Prostate gland (tissue), 2 donors: ENCODE measurements at places on chromosomes 5 and 9. TPM values are rescaled to one million over a fixed set of nuclear protein-coding genes. Genes with fewer than 3 reads are reported as not detected.

Gene SPINK6
- total RNA-seq = not detected

Gene FABP6
- total RNA-seq = not detected

Gene PHF24
- 111 TPM for total RNA-seq

Gene CDC20B
- total RNA-seq = not detected

DNA sequence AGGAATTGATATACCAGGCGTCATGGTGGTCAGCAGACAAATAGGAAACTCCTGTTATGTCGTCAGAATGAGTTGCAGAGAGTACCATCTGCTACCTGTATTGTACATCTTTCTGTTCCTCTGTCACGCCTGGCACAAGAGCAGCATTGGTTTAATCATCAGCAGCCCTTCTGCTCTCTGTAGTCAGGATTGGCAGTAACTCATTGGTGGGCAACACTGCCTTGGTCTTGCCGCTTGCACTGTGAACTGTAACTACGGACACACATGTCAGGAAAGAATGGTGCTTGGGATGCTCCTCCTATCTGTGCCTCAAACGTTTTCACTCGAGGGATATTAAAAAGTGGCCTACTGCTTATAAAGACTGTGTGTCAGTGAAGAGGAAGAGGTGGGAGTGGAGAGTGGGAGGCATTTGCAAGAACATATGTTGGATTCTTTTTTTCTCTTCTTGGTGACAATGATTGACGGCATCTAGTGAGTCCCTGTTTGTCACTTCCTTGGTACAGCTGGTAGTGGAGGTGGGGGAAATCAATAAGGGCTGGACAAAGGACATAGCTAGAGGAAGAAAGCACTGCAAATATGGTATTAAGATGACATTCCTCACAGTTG lies 76.6 kb downstream of the F2RL2 start:
- no peak for DNase-seq

GRCh38 chr9:110777876-110778215 lies 109.3 kb downstream of the MUSK start:
- no peak for DNase-seq

DNA sequence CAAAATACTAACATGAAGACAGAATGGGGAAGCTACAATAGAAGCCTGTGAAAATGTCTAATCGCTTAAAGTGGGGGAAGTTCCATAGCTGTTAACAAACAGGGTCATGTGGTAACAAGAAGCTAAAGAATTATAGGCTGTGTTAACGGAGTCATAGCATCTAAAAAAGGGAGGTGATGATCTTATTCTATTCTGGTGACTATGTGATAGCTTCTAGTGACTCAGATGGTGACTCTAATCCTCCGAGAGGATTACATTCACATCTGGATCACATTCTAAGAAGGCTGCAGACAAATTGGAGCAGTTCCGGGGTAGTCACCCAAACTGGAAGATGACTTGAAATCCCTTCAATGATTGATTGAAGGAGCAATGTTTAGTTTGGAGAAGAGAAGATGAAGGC lies 142.1 kb downstream of the LIFR start:
- DNase-seq = no peak

GRCh38 chr9:87996234-87996860 lies 22.0 kb upstream of the CDK20 start:
- no peak for DNase-seq

- no peak for DNase-seq
Measured at GRCh38 chr9:120608421-120608820, 28.5 kb upstream of the CDK5RAP2 start.

- DNase-seq = no peak
Measured at GRCh38 chr5:143837306-143837848, 25.4 kb downstream of the HMHB1 start.

GRCh38 chr9:134847752-134848432 lies 32.7 kb upstream of the FCN2 start:
- DNase-seq = no peak

GRCh38 chr9:126915281-126915816 lies 767 bp downstream of the RALGPS1 start:
- DNase-seq = peak; percentile 77

DNA sequence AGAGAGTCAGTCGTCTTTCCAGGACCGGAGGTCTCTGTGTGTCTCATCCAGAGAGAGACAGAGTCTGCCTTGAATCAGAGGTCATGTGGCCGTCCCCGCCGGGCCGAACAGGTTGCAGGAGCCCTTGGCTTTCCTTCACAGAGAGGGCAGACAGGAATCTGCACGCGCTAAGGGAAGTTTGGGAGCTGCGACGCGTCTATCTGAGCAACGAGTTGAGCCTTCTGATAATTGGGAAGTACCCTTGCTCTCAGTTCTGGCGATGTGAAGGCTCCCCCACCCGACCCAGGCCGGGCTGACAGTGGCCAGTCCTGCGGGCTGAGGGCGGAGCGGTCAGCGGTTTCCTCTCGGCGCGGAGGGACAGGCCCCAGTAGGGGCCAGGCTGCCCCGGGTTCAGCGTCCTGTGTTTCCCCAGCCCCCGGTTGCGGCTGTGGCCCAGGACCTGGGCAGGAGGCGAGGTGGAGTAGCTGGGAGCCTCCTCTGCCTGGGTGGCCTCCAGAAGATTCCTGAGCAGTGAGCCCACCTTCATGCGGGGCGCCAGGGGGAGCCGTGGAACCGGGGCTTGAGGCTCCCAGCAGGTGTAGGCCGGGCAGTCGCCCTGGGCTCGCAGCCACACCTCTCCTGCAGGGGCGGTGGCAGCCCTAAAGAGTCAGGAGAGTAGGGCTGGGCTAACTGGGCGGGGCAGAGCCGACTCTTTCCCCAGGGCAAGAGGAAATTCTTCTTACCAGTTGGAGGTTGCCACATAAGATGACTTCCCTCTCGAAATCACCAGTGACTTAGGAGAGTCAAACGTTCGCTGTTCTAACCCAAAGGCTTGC lies 13.9 kb downstream of the NR2F1 start:
- DNase-seq = no peak
